ENCODE measurements at places on chromosomes 4 and X.

DNA sequence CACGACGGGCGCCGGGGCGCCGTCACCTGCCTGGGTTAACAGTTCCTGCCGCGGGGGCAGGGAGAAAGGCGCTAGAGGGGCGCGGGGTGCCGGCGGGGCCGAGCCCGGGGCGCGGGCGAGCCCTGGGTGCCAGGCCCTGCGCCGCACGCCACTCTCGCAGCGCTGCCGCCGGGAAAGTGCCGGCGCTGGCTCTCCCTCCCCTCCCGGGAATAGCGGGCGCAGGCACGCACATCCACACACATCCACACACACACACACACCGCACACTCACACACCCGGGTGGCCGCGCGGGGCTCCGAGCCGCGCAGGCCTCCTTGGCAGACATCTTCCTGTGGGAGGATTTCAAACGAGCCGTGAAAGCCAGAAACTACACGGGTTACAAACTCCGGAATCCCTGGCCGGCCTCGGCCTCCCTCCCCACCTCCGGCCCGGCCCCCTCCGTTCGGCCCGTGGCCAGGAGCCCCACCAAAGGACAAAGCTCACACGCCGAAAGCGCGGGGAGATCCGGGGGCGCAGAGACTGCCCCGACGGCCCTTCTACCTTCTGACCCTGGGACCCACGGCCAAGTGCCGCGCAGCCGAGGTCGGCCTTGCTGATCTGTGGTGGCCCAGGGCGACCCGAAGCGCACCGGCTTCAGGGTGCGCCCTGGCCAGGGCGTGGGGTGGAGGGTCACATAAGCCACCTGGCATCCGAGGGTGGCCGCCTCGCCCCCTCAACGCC lies 92.3 kb downstream of the BCOR start:
- no peak for DNase-seq

GRCh38 chr4:135354876-135355275 lies 1153.3 kb upstream of the PABPC4L start:
- no peak for DNase-seq

- DNase-seq, result no peak
Observed at GRCh38 chr4:99038213-99038612, 42.7 kb downstream of the METAP1 start.

GRCh38 chr4:66849596-66849995 lies 695.7 kb downstream of the CENPC start:
- DNase-seq, result no peak

- DNase-seq, result no peak
Observed at GRCh38 chr4:3485886-3486540, 22.9 kb downstream of the DOK7 start.

DNA sequence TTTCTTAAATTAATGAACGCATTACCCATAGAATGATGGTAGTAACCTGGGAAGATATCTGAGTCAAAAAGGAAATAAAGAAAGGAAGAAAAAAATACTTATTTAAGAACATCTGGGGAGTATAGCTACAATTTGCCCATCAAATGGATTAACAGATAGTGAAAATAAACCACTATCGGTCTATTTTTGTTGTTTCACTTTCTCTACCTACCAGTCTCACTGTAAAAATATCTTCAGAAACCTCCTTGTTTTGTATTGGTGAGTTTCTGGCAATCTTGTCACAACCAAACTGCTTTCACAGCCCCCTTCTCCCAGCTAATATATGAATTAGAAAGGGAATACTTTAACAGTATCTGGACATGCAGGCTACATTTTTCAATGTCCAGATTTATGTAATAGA lies 783.5 kb downstream of the STPG2 start:
- no peak for DNase-seq

- no peak for DNase-seq
Observed at GRCh38 chr4:41791557-41791956, 43.0 kb upstream of the PHOX2B start.

- DNase-seq, result peak; percentile 36
Observed at GRCh38 chr4:89158884-89159503, 47.7 kb downstream of the TIGD2 start.

DNA sequence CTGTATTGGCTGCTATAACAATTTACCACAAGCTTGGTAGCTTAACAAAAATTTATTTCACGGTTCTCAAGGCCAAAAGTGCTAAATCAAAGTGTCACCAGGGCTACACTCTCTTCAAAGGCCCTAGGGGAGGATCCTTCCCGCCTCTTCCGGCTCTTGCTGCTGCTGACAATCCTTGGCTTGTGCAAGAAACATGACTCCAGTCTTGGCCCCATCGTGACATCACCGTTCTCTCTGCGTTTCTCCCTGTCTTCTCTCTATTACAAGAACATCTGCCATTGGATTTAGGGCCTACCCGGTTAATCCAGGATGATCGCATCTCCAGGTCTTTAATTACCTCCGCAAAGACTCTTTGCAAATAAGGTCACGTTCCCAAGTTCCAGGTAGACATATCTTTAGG lies 10.4 kb upstream of the CLCN4 start:
- peak; percentile 20 for DNase-seq

Measured in skin of body (tissue), 3 donors.